ENCODE measurements at places on chromosomes 12 and 14.

DNA sequence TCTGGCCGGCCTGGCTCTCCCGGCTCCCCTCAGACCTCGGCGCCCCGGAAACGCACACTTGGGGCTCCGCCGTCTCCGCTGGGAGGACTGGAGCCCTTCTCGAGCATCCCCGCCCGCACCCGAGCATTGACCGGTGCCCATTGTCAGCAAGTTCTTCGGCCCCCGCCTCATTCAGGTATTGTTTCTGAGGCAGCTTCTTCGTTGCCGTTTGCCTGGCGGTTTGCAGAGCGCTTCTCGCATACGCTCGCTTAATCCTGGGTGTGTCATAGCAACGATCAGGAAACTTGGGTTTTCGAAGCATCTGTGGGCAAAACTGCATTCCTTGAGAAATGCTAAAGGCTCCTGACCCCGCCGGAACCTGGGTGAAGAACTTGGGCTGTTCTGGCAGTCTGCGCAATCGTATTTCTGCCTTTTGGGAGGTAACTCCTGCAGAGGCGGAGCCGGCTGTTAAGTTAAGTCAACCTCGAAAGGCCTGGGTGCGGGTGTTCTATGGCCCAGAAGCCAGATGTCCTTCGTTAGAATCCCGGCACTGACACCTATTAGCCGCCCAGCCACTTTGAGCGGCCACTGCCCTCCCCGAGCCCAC is 518 bp downstream of the GSKIP start:
- DNase-seq: no peak

DNA sequence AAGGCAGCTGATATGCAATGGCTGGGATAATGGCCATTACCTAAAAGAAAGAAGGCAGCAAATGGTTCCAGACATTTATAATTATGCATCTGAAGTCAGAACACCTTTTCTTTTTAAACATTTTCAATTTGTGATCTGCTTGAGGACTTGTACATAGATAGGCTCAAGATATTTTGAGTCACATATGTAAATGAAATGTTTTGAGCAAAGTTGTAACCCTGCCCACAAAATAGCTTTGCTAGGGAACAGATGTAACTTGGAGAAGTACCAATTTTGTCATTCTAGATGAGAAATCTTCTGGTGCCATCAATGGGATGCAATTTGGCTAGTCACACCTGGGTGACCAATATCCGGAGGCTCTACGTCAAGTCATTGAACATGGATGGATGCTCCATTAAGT is 123.1 kb downstream of the FLRT2 start:
- no peak for DNase-seq

DNA sequence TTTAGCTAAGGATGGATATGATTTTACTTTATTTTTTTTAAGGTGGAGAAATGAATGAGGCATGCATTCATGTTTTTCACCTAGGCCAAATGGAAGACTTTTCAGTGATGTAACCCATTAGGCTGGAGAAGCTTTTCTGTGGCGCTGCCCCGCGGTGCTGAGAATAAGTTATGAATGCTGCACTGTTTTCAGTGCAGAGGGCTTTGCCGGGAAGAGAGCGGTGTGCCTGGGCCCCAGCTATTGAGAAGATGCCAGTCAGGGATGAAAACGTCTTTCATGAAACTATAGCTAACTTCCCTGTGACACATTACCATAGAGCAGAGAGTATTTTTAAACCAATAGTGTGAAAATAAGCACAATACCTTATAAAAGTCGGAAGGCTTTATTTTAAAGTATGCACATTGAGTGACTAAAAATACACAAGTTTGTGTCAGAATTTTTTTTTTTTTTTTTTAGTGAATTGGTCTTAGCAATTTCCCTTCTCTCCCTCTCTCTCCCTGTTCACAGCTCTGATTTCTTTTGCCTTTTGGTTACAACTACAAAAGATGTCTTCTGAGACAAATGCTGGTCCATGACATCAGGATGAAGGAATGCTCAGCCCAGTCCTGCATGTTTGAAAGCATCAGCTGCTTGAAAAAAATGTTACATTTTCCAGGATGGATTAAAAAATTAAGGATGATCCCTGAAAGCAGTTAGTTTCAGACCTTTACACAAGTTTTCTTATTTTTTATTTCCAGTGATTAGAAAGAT is 48.3 kb downstream of the NPAS3 start:
- no peak for DNase-seq

DNA sequence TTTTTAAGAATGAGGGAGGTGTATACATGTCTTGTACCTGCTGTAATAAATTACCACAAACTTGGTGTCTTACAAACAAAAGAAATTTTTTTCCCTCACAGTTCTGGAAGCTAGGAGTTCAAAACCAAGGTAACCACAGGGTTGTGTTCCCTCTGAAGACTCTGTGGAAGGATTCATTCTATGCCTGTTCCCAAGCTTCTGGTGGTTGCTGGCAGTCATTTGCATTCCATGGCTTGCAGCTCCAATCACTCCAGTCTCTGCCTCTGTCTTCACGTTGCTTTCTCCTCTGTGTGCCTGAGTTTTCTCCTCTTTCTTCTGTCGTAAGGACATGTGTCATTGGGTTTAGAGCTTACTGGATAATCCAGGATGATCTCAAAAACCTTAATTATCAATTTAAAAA is 15.4 kb upstream of the ZNF641 start:
- no peak for DNase-seq

Data from activated CD8-positive, alpha-beta memory T cell treated with anti-CD3 and anti-CD28 coated beads for 1 hour (primary cell).